ENCODE measurements at places on chromosomes 1 and 21. TPM values are rescaled to one million over a fixed set of nuclear protein-coding genes. Genes with fewer than 3 reads are reported as not detected.

Gene HCRTR1
- 0.44 TPM for total RNA-seq

Gene LMOD1
- 9.2 TPM for total RNA-seq

- no peaks in the 10 kb centered on the region for H3K36me3 ChIP-seq
- no peaks in the 10 kb centered on the region for H3K27me3 ChIP-seq
- DNase-seq, result no peak
- H3K4me3 ChIP-seq, result no peak overlapping the region
- no peak overlapping the region for H3K27ac ChIP-seq
These were observed 78.4 kb downstream of the BRINP3 start for GRCh38 chr1:190399233-190399632.

Gene TCHHL1
- not detected for total RNA-seq

GRCh38 chr1:64302971-64303370, 99.5 kb downstream of the UBE2U start:
- H3K36me3 ChIP-seq, result no peaks in the 10 kb centered on the region
- H3K27me3 ChIP-seq, result no peaks in the 10 kb centered on the region
- H3K27ac ChIP-seq, result no peak overlapping the region
- DNase-seq, result no peak

GRCh38 chr1:199057322-199057721, 418.5 kb downstream of the PTPRC start:
- no peak overlapping the region for H3K27ac ChIP-seq
- no peak overlapping the region for H3K4me3 ChIP-seq
- no peaks in the 10 kb centered on the region for H3K36me3 ChIP-seq
- H3K27me3 ChIP-seq, result no peaks in the 10 kb centered on the region

DNA sequence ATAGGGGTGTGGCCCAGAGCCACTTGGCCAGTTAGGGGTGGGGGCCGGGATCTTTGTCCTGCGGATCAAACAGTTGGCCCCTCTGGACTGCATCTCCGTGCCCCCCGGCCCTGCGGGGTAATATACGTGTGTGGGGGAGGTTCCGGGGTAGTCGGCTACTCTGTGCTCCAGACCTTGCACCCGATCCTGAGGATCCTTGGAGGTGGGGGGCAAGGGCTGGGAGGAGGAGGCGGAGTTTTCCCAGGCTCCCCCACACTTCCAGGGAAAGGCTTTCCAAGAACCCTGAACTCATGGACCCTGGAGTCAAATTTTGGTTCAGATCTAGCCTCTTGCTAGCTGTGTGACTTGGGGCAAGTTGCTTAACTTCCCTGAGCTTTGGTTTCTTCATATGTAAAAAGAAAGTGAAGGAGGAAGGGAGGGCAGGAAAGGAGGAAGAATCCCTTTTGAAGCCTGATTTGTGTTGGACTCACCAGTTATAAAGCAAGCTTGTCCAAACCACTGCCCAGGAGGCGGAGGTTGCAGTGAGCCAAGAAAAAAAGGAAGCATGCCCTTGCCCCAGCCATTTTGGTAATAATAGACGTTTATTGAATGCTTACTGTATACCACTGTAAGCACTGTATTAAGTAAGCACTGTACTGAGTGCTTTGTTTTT, 686 bp downstream of the MIIP start:
- no peaks in the 10 kb centered on the region for H3K27me3 ChIP-seq
- DNase-seq, result peak; percentile 22
- H3K36me3 ChIP-seq, result peaks cover 34% of the 10 kb centered on the region
- H3K4me3 ChIP-seq, result peak overlapping the region; percentile 98

DNA sequence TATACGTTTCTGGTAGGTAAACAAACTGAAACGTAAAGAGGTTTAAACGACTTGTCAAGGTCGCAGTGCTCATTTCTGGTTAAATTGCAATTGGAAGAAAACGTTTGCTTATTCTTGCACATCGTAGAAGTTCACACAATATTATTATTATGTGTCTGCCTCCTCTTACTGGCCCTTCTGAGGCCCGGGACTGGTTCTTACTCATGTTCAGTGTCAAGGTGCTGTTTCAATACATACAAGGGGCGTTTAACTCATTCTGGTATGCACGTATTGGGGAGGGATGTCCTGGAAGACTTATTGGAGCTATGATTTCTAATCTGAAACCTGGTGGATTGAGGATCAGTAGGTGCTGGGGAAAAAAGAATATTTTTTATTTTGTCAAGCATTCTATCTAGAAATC, 932 bp downstream of the RPF1 start:
- peak overlapping the region; percentile 93 for H3K27ac ChIP-seq
- DNase-seq, result no peak
- H3K27me3 ChIP-seq, result peaks cover 32% of the 10 kb centered on the region
- peaks cover 47% of the 10 kb centered on the region for H3K4me1 ChIP-seq
- peak overlapping the region; percentile 86 for H3K4me3 ChIP-seq

Gene RAB42
- total RNA-seq, result 1.2 TPM

DNA sequence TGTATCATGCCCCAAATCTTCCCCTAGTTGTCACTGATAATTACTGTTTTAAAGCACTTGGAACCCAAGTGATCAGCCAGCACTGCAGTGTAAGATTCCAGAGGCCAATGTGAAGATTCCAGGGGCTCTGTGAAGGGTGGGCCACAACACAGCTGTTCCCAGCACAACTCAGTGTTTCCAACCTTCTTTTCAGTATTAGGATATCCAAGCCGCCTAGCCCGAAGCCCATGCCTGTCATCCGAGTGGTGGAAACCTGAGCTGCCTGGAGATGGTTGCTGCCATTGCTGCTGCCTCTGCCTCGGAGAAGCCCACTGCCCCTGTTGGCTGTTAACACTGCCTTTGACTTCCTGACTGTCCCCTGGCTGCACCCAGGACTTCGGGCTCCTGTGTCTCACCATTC, 30.4 kb upstream of the SNX27 start:
- no peak overlapping the region for H3K27ac ChIP-seq
- no peak overlapping the region for H3K4me3 ChIP-seq
- peaks cover 24% of the 10 kb centered on the region for H3K36me3 ChIP-seq
- DNase-seq, result no peak

Gene SPATA45
- not detected for total RNA-seq

- no peak overlapping the region for H3K27ac ChIP-seq
- peaks cover 12% of the 10 kb centered on the region for H3K4me1 ChIP-seq
- no peaks in the 10 kb centered on the region for H3K36me3 ChIP-seq
- no peaks in the 10 kb centered on the region for H3K27me3 ChIP-seq
- H3K4me3 ChIP-seq, result no peak overlapping the region
These were observed 17.5 kb upstream of the RAB4A start for GRCh38 chr1:229253151-229253974.

DNA sequence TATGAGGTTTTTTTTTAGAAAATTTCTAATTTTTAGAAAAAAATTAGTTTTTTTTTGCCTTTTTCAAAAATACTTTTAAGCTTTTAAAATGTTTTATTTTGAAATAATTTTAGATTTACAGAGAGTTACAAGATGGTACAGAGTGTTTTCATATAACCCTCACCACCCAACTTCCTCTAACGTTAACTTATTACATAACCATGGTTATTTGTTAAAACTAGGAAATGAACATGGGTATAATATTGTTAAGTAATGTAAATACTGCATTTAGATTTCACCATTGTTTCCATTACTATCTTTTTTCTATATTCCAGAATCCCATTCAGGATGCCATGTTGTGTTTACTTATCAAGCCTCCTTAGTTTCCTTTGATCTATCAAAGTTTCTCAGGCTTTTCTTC, 45.2 kb upstream of the ST6GALNAC3 start:
- no peaks in the 10 kb centered on the region for H3K4me1 ChIP-seq
- H3K4me3 ChIP-seq, result no peak overlapping the region
- no peak for DNase-seq
- H3K36me3 ChIP-seq, result no peaks in the 10 kb centered on the region

DNA sequence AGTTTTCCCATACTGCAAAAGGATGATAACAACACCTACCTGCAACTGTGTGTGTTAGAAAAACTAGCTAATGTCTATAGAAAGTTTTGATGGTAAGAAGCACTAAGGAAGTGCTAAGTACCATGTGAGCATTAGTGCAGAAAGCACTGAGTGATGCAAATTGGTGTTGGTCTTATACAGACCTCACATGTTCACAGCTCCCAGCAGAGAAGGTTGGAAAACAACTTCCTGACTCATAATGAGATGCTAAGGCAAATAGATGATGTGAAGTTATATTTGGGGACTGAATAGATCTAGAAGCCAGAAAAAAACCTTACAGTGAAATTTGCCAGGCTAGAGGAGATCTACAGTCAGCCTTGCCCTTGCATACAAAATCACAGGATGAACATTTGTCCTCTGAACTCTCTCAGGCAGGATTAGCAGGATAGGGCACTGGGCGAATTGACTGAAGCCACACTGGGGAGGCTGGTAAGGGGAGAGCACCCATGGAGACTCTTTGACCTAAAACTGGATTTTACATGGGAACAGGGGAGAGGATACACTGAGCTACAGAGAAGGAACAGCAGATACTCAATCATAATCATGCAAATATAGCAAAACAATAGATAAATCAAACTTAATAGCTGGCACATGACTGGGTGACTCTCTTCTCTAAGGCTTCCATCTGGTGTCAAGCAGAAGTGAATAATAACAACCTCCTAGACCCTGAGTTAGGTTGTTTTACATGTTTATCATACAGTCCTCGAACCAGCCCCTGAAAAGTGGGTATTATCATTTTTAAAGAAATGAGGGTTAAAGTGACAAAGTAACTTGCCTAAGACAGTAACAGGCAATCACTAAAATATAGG, 61.3 kb downstream of the ASTN1 start:
- H3K27me3 ChIP-seq, result peaks cover 8% of the 10 kb centered on the region
- no peak overlapping the region for H3K27ac ChIP-seq
- no peak for DNase-seq
- no peaks in the 10 kb centered on the region for H3K4me1 ChIP-seq

DNA sequence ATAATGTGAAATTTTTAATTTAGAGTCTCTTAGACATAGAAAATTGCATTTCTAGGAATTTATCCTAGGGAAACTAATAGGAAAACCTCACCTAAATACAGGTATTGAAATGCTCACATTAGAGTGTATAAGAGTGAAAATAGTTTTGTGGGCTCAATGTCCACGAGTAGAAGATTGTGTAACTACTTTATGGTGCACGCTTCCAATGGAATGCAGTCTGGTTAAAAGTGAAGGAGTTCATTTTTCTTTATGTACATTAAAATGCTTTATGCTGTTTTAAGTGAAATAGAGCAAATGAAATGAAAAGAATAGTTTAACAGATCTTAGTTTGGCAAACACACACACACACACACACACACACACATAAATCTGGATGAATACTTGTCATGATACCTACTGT, 278.2 kb downstream of the USP25 start:
- H3K4me3 ChIP-seq, result no peak overlapping the region
- DNase-seq, result no peak
- H3K27me3 ChIP-seq, result no peaks in the 10 kb centered on the region
- H3K36me3 ChIP-seq, result no peaks in the 10 kb centered on the region
- H3K27ac ChIP-seq, result no peak overlapping the region

GRCh38 chr1:63807046-63807445, 33.2 kb downstream of the ROR1 start:
- peaks cover 43% of the 10 kb centered on the region for H3K4me1 ChIP-seq
- no peak overlapping the region for H3K4me3 ChIP-seq
- no peak for DNase-seq

Gene LRRIQ3
- 0.44 TPM for total RNA-seq

- DNase-seq, result no peak
- peaks cover 64% of the 10 kb centered on the region for H3K27me3 ChIP-seq
- no peak overlapping the region for H3K4me3 ChIP-seq
- no peaks in the 10 kb centered on the region for H3K4me1 ChIP-seq
- H3K36me3 ChIP-seq, result no peaks in the 10 kb centered on the region
These were observed 145.5 kb downstream of the IGSF21 start for GRCh38 chr1:18253093-18253492.

Data from left ventricle myocardium inferior (tissue), 1 donor.